ENCODE measurements at places on chromosomes 4 and X.
A peak's percentile ranks its signal among the peaks of the same experiment; 100 is the strongest.

DNA sequence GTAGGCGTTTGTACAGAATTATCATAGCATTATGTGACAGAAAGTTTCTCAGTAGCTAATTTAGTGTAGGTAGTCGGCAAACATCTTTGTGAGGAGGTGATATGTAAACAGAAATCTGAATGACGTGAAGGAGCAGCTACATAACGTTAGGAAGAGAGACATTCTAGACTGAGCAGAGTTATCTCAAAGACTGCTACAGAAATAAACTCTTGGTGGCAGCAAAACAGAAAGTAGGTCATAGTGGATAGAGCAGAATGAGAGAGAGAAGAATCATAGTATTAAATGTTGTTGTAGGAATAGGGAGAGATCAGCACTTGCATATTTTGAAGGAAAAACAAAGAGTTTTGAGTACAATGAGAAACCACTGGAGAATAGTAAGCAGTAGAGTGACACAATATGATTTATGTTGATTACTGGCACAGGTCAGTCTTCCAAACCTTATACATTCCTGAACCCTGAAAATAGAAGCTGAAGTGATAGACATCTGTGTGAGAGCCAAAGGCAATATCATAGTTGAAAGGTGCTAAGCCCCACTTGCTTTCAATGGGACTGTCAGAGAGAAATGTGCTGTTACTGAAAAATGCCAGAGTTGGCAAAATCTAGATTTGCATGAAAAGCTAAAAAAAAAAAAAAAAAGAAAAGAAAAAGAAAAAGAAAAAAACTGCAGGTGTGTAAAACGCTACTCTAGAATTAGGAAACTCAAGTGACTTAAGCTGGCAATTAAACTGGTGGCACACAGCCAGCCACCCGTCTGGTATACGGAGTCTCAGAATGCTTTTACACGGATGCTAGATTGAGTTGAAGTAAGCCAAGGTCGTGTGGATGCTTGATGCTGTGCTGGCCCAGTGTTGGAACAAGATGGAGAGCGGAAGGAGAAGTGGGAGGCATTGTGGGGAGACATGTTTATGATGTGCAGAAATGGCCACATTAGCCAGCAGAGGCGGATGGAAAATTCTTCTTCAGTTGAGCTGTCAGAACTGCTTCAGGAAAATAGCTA is 750.2 kb upstream of the HS3ST1 start:
- no peak for DNase-seq

- DNase-seq = no peak
Measured at GRCh38 chrX:15530318-15530717, 29.7 kb downstream of the BMX start.

DNA sequence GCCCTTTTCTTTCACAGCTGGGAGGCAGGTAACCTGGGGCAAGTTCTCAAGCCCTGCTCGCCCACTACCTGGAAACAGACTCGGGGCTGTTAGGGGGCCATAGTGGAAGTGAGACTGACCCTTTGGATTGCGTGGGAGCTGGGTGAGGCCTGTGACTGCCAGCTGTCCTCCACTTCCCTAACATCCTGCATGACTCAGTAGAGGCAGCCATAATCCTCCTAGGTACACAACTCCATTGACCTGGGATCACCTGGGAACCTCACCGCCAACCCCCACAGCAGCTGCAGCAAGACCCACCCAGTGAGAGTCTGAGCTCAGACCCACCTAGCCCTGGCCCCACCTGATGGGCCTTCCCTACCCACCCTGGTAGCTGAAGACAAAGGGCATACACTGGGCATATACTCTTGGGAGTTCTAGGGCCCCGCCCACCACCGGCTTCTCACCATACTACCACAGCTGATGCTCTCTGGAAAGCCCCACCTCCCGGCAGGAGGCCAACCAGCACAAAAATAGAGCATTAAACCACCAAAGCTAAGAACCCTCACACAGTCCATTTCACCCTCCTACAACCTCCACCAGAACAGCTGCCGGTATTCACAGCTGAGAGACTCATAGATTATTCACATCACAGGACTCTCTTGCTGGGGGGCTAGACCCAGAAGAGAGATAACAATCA is 61.1 kb upstream of the DCTD start:
- DNase-seq = no peak

DNA sequence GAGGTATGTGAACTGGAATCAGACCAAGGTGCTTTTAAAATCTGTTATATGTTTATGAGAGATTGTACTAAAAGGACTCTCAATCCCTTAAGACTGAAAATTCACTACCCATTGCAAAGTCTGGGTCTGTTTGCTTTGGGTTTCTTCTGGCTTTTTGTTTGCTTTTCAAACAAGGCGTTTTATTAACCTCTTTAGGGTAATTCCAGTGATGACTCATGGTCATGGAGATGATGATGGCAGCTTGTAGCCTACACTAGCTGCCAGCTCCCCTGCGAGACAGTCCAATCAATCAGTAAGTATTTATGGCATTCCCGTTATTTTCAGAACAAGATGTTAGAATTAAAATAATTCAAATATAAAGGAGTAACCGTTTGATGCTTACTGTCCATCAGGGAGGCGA is 643.8 kb upstream of the FTHL17 start:
- DNase-seq = no peak

GRCh38 chrX:154123241-154124219 is 20.5 kb upstream of the OPN1LW start:
- peak; percentile 63 for DNase-seq

DNA sequence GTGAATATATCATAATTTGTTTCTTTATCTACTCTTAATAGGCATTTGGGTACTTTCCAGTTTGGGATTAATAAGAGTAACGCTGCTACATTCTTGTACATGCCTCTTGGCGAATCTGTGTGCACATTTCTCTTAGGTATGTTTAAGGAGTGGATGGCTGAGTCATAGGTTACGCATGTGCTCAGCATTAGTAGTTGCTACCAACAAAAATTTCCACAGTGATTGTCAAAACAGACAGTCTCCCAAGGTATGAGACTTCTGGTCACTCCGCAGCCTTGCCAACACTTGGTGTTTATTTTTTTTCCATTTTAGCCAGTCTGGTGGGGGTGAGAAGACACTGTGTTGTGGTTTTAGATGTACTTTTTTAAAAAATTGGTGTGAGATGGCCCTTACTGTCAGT is 44.6 kb downstream of the FGFBP1 start:
- DNase-seq = no peak

GRCh38 chrX:139881572-139881971 is 51.3 kb downstream of the ATP11C start:
- DNase-seq = no peak

DNA sequence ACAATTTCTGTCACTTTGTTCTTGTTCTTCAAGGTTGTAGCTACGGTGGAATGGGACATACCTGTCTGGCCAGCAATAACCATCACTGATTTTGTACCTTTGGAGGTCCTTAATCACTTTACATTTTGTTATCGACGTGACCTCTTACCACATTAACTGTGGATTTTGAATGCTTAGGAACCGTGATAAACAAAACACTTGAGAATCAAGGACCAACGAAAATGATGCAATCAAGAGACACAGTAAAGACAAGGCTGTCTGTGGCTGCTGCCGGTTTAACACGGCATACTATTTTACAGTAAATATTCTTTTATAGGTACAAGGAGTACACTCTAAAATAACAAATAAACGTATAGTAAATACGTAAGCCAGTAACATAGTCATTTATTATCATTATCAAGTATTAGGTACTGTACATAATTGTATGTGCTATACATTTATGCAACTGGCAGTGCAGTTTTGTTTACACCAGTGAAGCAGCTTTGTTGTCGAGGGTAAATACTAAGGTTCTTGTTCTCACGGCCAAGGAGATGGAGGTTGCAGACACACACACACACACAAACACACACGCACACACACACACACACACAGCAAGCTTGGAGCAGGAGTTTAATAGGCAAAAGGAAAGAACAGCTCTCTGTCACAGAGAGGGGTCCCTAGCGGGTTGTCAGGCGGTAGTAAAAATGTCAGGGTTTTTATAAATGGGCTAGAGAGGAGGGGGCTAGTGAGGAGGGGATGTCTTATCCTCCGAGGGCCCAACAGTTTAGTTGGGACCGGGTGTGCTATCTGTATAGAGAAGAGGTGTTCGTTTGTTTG is 194.7 kb upstream of the CXorf51B start:
- DNase-seq = no peak

- no peak for DNase-seq
Measured at GRCh38 chrX:95764972-95765451, 919.6 kb upstream of the DIAPH2 start.

- DNase-seq = no peak
Measured at GRCh38 chr4:101807351-101807750, 16.8 kb downstream of the BANK1 start.

GRCh38 chr4:33381816-33382215 is 2661.6 kb downstream of the PCDH7 start:
- no peak for DNase-seq

DNA sequence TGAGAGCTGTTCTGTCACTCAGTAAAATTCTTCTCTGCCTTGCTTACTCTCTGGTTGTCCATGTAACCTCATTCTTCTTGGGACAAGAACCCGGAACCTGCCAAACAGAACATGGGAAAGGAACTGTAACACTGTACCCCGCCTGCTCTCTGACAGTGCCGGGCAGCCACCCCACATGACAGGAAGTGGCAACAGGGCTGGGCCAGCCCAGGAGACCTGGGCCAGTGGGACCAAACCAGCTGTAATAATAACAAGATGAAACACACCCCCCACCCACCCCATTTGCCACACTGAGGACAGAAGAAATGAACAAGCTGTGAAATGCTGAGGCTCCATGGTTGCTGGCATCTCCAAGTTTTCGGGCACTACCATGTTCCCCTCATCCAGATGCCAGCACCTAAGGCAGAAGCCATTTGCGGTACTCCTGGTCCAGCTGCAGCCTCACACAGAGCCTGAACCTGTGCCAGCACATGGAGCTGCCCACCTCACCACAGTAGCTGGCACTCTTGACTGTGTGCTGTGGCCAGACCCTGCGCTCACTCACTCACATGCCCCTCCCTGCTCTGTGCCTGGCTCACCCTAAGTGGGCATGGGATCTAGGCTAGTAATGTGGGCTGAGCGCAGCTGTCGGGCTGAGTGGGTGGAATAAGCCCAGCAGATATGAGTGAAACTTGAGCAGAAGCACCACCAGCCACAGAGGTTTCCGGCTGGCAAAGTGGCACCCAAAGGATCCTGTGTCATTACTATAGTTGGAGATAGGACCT is 126.2 kb upstream of the UGT8 start:
- no peak for DNase-seq

- no peak for DNase-seq
Measured at GRCh38 chr4:138104284-138104680, 137.9 kb downstream of the SLC7A11 start.

- no peak for DNase-seq
Measured at GRCh38 chr4:53614591-53614990, 23.3 kb upstream of the LNX1 start.

DNA sequence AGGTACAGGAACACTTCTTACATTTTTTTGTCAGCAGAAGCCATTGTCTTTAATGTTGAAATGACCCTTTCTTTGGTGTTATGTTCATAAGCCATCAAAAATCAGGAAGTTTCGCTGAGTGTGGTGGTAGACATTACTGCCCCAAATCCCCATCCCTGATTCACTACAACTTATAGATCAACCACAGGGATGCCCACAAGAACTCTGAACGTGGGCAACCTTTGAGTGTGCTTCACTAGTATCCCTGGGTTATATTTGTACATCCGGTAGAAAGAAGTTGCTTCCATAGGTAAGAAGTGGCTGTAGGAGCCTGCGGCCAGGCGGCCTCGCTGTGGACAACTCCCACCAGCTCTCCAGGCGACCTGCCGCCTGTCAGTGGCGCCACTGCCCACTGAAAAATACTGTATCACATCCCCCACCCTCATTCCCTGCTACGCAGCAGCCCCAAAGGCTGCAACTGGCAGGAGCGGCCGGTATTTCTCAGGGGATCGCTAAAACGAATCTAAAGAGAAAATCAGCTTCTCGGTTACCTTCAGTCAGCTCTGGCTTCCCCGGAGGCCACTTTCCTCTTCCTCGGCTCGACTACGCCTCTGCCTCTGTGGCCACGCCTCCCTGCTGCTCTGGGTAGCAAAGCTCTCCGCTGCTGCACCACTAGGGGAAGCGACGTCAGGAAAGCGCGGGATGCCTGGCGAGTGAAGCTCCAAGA is 13.9 kb upstream of the ETDC start:
- DNase-seq = peak; percentile 76

GRCh38 chr4:32625687-32626337 is 1905.6 kb downstream of the PCDH7 start:
- no peak for DNase-seq

GRCh38 chrX:149909324-149910177 is 19.8 kb upstream of the HSFX4 start:
- DNase-seq = peak; percentile 38

DNA sequence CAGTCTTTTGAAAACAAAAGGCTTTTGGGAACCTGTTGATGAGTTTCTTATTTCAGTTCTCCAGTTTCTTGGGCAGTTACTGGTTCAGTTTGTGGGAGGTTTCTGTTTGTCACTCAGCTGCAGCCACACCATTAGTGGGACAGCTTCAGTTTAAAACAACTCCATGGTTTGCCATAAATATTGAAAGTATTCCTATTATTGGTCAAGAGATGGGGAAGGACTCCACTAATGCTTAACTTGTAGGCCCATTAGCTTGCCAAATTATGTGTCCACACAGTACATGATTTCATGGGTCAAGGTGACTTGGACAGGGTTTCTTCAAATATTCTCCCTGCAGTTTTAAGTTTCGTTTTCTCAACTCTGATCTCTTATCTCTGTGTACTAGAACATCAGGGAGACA is 15.5 kb upstream of the ASIC5 start:
- DNase-seq = no peak

- no peak for DNase-seq
Measured at GRCh38 chrX:11470250-11470974, 177.2 kb downstream of the AMELX start.

DNA sequence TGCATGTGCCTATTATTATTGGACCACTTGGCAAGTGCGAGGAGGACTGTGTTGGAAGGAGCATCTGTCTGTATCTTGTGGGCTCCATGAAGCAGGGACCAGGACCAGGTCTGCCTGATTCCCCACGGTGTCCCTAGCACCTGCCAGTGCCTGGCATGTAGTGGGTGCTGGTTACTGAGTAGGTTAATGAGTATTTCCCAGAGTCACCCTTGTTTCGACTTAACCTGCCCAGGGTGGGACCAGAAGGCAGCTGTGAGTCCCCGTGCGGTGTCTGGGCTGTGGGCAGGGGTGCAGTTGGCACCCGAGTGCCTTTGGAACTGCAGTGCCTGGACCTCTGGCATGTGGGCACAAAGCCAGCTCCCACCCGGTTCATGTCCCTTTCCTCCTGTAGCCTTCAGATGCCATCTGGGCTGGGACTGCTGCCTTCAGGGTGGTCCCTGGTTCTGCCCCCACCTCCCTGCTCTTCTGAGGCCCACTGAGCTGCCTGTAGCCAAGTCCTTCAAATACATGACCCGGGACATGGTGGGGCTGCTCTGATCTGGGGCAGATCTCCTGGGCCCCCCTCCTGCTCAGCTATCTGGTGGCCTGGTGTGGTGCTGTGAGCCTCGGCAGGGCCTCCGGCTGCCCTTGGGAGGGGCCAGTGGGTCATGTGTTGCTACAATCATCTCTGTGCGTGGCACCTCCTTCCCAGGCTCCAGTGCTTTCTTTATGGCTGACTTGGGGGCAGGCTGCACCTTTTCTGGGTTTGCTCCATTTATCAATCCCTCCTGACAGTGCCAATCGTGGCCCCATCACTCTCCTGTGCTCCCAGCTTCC is 53.0 kb upstream of the SORCS2 start:
- DNase-seq = no peak

Measured in activated CD8-positive, alpha-beta T cell treated with anti-CD3 and anti-CD28 coated beads, Interleukin-2, amount 10 ng/mL, durations not matched to agents 7 days and 5 days (primary cell).